ENCODE measurements at places on chromosomes 2 and 18. TPM values are rescaled to one million over a fixed set of nuclear protein-coding genes. Genes with fewer than 3 reads are reported as not detected.

UGT1A3 gene
- total RNA-seq, result not detected

- DNase-seq, result no peak
These were observed 306.5 kb upstream of the CYP26B1 start for GRCh38 chr2:72454189-72454588.

GRCh38 chr2:71926876-71927756, 220.5 kb downstream of the CYP26B1 start:
- DNase-seq, result no peak

DNA sequence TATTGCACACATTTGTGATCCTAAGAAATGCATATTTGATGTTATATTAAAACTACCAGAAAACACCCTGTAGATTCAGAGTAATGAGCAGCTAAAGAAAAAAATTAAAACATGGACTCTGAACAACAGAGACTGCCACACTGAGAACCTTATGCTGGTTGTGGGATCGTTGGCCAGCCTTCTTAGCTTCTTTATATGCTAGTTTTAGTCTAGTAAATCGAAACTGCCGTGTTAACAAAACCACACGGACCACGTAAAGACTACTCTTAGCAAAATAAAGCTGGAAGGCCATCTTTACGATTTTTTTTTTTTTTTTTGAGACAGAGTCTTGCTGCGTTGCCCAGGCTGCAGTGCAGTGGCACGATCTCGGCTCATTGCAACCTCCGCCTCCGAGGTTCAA, 22.8 kb downstream of the PER2 start:
- DNase-seq, result no peak

SATB2 gene
- total RNA-seq, result 1.7 TPM

DNA sequence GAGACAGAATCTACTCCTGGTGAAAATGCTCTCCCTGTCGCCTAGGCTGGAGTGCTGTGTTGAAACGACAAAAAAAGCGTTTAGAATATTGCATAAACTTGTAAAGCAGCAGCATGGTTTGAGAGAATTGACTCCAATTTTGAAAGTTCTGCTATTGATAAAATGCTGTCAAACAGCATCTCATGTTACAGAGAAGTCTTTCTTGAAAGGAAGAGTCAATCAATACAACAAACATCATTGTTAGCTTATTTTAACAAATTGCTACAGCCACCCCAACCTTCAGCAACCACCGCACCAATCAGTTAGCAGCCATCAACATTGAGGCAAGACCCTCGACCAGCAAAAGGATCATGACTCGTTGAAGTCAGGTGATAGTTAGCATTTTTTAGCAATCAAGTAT, 6.9 kb downstream of the C2orf76 start:
- no peak for DNase-seq

DNA sequence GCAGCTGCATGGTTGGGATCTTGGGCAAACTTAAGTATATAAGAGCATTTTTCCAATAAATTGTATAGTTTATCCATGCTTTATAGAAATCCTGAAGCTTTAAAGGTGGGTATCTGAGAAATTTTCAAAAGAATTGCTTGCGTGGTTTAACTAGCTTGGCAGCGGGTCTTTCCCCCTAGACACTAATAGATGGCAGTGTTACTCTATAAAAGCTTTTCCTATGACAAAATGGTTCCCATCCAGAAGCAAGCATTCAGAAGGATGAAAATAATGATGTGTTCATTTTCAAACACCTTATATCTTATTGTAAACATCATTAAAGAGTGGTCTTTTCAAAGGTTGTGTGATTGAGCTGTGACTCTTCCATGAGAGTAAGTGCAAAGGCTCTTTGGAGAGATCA, 45.9 kb downstream of the KDM3A start:
- no peak for DNase-seq

Measured in right cardiac atrium (tissue), 5 donors.